ENCODE measurements at places on chromosomes 11 and 22. TPM values are rescaled to one million over a fixed set of nuclear protein-coding genes. Genes with fewer than 3 reads are reported as not detected.
A peak's percentile ranks its signal among the peaks of the same experiment; 100 is the strongest.

POU2AF1 gene
- not detected for total RNA-seq

B3GAT1 gene
- total RNA-seq = 2.2 TPM

NCR3LG1 gene
- total RNA-seq = 3.5 TPM

- no peak for DNase-seq
Measured at GRCh38 chr11:5695580-5695979, 6.0 kb downstream of the TRIM22 start.

GRCh38 chr11:126426820-126427749, 71.6 kb downstream of the ST3GAL4 start:
- no peak for DNase-seq

GRCh38 chr11:87366763-87367405, 329.1 kb downstream of the TMEM135 start:
- no peak for DNase-seq

DNA sequence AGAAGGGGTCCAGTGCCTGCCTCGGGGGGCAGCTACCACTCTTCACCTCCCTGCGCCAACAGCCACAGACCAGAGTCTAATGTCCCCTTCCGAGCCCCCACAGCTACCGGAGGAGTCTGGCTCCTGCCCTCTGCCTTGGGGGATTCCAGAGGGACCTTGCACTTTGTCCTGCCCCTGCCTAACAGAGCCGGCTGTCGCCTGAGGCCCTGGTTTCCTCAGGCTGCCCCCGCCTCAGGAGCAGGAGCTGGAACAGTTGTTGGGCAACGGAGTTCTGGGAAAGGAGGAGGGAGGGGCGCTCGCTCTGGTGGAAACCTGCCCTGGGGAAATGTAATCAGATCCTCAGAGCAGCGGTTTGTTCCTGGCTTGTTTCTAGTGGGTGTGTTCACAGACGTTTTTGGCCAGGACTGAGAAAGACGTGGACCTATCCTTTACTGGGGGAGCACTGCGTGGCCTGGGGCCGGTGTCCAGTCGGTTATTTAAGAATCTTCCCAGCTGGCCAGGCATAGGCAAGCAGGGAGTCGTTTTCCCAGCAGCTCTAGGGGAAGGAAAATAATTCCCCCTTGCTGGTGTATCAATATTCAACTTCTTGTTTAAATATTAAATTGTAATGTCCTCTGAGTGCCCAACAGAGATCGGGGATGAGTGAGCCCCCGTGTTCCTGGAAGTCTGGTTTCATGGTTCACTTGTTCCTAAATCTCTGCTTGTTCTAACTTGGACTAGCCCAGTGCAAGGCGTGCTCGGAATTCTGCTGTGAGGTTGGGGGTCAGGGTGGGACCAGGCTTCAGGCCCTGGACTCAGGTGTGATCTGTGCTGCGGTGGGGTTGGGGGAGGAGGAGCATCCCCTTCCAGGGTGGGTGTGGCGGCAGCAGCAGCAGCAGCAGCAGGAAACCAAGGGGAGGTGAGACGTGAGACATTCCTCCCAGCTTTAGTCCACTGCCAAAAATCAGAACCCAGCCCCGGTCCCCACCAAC, 32.1 kb downstream of the A4GALT start:
- peak; percentile 93 for DNase-seq

- DNase-seq = no peak
Measured at GRCh38 chr11:2672553-2673249, 27.1 kb downstream of the KCNQ1OT1 start.

DNA sequence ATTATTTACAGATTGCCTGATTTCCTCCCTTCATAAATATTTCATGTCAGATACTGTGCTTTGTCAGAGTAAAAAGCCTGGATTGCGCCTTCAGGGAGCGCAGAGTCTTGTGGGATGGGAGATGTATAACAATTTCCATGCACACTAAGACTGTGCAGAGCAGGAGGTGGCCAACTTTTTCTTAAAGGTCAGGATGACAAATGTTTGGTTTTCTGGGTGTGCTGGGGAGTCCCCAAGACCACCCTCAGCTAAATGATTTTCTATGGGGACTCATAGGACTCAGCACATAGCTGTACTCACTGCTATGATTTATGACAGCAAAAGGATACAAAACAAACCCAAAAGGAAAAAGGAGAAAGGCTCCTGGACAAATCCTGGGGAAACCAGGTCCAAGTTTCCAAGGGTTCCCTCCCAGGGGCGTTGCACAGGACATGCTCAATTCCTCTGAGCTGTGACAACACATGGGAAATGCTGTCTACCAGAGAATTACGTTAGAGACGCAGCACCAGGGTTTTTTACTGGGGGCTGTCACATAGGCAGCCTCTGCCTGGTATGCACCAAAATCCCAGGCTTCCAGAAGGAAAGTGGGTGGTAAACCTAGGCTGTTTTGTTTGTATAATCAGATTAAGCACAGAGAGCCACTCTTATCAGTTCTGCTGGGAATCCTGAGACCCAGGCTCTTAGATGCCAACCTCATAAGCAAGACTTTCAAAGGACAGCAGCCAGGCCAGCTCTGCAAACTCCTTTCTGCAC, 59.1 kb downstream of the CSNK2A3 start:
- DNase-seq = no peak
